ENCODE measurements at places on chromosomes 12 and 14.
A peak's percentile ranks its signal among the peaks of the same experiment; 100 is the strongest.

- no peak for DNase-seq
Measured at GRCh38 chr14:105169776-105170655, 1.4 kb upstream of the JAG2 start.

- no peak for DNase-seq
Measured at GRCh38 chr14:41457393-41457792, 149.3 kb upstream of the LRFN5 start.

- no peak for DNase-seq
Measured at GRCh38 chr14:88468406-88468805, 82.9 kb downstream of the SPATA7 start.

DNA sequence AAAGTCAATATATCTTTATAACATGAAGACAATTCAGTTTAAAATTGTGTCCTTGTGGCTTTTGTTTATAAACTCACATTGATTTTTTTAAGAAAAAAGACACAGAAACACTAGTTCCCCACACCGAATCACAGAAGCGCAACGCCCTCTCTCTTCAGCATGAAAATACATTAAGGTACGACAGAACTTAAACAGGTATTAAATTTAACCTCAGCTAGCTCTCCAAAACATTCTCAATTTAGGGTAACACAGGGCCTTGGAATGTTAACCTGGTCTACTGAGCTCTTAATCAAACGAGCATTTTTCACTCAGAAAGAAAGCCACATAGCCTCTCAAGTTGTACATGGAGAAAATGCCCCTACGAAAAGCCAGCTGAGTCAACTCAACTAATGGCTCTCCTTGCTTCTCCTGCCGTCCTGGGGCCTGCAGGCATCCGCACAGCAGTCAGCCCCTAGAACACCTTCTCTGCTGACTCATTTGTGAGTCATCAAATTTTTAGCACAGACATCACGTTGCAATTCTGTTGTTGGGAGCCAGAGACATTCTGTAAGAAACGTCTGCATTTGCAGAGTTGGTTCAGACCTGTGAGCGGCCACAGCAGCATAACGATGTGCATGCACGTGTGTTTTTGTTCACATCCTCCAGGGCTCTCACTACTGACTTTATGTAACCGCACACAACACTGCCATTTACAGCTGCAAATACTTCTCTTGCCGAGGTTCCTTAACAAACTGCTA is 141.6 kb downstream of the ITPR2 start:
- DNase-seq, result peak; percentile 18

DNA sequence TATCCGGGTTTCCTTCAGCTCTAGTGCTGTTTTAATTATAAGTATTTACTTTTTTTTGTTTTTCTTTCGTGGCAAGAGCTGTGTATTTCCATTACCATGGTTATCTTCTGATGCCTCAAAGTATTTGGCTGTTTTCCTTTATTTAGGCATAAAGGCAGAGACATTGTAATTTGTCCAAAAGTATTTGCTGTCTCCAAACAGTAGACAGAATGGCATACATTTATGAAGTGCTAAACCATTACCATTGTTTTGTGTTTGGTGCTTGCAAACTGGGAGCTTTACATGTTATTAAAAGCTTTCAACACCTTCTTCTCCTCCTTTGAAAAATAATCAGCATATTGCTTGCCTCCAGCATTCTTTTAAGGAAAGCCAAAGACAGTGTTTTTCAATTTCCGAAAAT is 46.3 kb downstream of the FLRT2 start:
- DNase-seq, result no peak

- DNase-seq, result no peak
Measured at GRCh38 chr14:61152851-61153364, 128.2 kb downstream of the TMEM30B start.

DNA sequence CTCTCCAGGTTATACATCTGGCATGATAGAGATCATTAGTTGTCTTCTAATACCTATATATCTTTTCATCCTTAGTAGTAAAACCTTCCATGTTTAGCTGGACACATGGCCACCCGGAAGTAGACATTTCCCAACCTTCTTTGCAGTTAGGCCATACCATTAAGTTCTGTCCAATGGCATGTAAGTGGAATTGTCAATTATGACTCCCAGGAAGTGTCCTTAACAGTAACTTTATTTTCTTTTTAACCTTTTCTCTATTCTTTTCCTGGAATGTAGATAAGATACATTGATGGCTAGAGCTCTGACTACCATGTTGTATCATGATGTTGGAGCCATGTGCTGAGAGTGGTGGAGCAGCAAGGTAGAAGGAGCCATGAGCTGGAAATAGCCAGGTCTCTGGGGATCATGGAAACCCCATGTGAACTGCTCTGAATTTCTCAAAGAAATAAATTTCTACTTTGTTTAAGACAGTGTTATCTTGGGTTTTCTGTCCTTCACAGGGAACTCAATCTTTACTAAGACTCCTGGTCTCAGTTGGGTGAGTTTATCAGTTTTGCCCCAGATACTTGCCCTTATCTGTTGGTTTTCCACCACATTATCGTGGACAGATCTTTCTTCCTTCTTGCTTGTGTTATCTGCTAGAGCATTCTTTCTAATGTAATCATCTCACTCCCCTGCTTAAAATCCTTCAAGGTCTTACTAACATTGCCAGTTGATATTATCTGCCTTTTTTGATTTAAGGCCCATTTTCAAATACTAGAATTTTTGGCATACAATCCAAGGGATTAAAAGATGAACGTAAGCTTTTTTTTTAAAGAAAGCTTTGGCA is 5.1 kb upstream of the LTA4H start:
- no peak for DNase-seq

DNA sequence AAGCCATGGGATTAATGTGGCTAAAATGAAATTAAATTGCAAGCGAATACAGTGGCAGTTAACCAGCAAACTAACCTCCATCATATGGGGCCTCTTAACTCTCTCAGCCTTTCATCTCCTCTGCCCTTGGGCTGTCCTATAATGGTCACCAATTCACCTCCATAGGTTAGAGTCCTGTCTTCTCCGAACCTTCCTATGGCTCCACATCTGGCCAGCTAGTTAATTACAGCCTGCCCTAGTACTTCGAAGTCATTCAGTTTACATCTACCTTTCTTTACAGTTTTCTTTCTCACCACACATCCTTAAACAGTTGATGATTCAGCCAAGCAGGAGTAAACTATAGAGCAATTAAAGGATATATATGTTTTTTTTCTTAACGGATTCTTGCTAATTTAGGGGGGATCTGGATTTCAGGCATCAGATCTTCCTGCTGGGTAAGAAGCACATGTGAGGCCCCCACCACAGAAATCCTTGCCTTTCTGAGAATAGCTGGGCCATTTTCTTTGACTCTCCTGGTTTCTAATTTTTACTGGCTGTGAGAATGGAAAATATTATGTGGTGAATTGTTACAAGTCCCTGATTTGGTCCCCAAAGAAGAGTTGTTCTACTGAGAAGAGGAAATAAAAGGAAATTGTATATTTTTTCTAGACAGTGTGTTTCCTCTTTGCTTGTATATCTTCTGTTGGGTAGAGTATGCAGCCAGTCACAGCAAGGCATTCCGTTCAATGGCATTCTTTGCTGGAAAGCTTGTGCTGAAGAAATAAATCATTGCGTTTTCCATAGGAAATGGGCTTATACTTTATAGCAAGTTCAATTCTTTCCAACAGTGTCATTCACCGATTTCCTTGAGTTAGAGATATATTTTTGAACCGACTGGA is 16.7 kb downstream of the HMGA2 start:
- DNase-seq, result no peak

DNA sequence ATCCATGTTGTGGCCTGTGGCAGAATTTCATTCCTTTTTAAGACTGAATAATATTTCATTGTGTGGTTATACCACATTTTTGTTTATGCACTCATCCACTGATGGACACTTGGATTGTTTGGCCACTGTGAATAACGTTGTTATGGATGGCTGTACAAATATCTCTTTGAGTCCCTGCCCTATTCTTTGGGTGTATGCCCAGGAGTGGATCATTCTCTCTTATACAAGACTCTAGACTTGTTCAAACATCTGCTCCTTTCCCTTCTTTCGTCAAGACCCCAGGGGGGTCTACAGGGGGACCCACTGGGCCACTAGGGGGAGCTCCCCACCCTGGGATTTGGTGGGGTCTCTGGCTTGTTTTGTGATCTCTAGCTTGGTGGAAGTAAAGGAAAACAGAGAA is 77.4 kb downstream of the FBXL14 start:
- DNase-seq, result no peak

GRCh38 chr12:41188058-41188840 is at the start of gene PDZRN4:
Gene PDZRN4 (plus strand): TSS chr12:41188320.
- DNase-seq, result no peak

DNA sequence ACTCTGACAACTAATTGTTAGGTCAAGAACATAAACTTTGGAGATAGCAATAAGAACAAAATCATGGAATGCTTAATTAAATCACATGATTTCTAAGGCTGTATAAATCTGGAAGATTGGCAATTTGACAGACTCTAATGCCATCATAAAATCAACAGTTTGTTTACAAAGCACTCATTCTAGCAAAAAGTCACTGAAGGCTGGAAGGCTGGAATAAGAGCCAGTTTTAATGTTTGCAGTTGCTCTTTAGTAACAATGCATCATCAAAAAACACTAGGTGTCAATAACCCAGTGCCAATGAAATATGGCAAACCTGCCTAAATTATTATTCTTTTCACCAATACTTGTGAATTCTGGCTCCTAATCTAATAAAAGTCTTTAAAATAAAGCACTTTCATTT is 65.0 kb downstream of the NUMB start:
- DNase-seq, result no peak

- peak; percentile 83 for DNase-seq
Measured at GRCh38 chr14:93857500-93858283, 69.4 kb upstream of the PRIMA1 start.

- no peak for DNase-seq
Measured at GRCh38 chr14:62206456-62206855, 444.2 kb downstream of the SNAPC1 start.

- DNase-seq, result no peak
Measured at GRCh38 chr14:76926521-76927251, 100.5 kb downstream of the LRRC74A start.

GRCh38 chr14:79841433-79841832 is 369.9 kb downstream of the DIO2 start:
- DNase-seq, result no peak

- DNase-seq, result no peak
Measured at GRCh38 chr14:98576463-98576862, 695.5 kb downstream of the BCL11B start.

DNA sequence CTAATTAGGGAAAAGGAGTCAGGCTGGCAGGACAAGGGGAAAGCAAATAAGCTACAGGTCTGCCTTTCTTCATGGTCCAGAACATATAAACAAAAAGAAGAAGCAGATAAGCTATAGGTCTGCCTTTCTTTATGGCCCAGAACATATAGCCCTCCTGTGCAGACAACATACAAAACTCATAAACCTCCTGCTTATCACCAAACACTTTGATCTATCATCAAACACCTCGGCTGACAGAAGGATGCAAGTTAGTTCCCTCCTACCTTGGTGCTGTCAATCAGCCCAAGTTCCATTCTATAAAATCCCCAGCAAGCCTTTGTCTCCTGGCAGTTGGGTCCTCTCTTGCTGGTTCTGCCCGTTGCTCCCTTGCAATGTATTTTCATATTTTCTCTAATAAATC is 23.2 kb downstream of the AMN1 start:
- DNase-seq, result no peak

DNA sequence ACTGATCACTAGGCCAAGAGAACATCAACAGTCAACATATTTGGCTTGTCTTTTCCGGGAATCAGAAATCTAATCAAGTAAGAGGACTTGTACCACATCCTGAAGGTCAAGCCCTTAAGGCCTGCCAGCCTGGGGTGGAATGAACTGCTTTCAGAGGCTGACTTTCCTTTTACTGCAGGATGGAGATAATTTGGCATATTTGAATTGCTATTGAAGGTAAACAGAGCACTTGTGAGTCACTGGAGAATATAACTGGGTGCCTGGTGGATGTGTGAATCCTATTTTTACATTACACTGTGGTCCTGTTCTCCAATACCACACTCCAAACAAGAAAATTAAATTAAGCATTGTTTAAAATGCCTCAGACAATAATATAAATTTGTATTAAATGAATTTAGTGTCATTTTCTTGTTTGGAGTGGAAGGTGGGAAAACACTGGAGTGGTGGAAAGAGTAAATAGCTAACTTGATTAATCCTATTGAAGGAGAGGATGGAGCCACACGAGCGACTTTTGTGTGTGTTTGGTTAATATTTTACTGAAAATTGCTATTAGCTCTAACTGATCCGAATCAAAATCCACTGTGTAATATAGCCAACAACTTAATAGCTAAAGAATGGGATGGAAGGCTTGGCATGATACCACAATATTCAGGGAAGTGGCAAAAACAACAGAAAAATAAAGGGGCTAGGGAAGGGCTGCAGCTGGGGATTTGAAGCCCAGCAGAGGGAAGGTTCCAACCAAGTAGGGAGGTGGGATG is 89.4 kb downstream of the OTX2 start:
- DNase-seq, result no peak

DNA sequence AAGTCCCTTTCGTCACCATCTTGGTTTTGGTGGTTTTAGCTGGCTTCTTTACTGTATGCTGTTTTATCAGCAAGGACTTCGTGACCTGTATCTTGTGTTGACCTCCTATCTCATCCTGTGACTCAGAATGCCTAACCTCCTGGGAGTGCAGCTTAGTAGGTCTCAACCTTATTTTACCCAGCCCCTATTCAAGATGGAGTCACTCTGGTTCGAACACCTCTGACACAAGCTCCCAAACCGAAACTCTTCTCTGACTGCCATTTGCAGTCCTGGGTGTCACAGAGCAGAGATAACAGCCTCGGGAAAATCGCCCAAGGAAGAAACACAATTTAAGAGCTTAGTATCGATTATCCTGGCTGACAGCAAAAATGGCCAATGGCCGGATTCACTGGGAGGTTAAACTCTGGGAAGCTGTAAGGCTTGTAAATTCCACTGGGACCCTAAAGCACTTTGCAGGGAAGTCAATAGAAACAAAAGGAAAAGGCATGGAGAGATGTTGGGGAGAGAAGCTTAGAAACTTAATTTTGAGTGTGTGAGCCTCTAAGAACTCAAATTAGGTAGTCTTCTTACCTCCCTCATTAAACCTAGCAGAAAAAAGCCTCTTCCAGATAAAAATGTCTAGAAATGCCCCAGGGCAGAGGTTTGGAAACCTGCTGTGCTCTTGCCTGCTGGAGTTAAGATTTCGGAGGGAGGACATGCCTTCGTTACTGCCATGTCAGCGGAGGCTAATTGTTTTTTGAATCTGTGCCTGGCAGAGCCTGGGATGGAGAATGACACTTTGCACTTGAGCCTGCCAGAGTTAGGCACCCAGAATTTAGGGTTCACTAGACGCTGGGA is 56.5 kb upstream of the RPH3A start:
- DNase-seq, result no peak

GRCh38 chr12:77946541-77947061 is 115.9 kb downstream of the NAV3 start:
- no peak for DNase-seq

- DNase-seq, result no peak
Measured at GRCh38 chr14:104436741-104437701, 142.5 kb upstream of the C14orf180 start.

- DNase-seq, result no peak
Measured at GRCh38 chr12:95605087-95605486, 53.8 kb upstream of the USP44 start.

Data from G401 (cell line).